ENCODE measurements at places on chromosomes 16 and 17.

GRCh38 chr17:8150194-8151119, 1.7 kb downstream of the PER1 start:
- DNase-seq: no peak

GRCh38 chr17:82615084-82616020, 32.9 kb downstream of the WDR45B start:
- DNase-seq: no peak

GRCh38 chr16:74759564-74759963, 15.1 kb downstream of the FA2H start:
- DNase-seq: no peak

DNA sequence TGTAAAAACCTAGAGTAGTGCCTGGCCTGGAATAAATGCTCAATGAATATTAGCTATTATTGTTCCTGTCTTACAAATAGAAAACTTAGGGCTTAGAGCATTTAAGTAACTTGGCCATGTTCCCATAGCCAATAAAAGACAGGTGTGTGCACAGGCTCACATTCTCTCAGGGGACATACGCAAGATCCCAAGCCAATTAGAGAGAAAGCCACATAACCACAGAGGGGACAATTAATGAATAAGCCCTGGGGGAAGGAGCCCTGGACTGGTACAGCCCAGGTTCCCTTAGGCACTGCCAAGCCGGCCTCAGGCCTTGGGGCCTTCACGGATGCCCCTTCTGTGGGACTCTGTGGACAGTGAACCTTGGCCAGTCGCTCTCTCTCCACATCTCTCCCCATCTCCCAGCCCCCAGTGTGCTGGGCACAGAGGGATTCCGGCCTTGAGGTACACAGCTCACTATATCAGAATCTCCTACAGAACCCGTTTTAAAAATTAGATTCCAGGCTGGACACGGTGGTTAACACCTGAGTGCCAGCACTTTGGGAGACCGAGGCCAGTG, 27.3 kb upstream of the ABCC12 start:
- DNase-seq: peak; percentile 82

DNA sequence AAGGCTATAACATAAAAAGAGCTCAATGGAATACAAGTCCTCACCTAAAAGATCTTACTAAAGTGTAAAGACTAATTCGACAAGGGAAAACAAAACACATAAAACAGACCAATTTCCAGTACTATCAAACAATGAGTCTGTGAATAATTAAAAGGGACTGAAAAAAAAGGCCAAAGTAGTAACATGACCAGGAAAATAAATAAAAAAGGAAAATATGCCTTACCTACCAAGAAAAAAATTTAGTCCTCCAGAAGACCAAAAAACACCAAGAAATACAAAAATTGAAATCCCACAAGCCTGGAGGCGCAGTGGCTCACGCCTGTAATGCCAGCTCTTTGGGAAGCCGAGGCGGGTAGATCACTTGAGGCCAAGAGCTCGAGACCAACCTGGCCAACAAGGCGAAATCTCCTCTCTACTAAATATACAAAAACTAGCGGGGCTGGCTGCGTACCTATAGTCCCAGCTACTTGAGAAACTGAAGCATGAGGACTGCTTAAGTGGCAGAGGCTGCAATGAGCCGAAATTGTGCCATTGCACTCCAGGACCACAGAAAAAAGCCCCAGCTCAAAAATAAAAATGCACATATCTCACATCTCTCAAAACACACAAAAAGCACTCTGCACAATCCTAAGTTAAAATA, 60.8 kb downstream of the TEX14 start:
- DNase-seq: no peak

- DNase-seq: no peak
Observed at GRCh38 chr17:80352991-80353665, 61.8 kb upstream of the ENDOV start.

GRCh38 chr17:75892556-75893224, 4.1 kb downstream of the TRIM65 start:
- DNase-seq: no peak

GRCh38 chr16:2514333-2515179, 804 bp downstream of the ATP6V0C start:
- no peak for DNase-seq

GRCh38 chr17:59154292-59154720, 680 bp downstream of the SKA2 start:
- peak; percentile 8 for DNase-seq

DNA sequence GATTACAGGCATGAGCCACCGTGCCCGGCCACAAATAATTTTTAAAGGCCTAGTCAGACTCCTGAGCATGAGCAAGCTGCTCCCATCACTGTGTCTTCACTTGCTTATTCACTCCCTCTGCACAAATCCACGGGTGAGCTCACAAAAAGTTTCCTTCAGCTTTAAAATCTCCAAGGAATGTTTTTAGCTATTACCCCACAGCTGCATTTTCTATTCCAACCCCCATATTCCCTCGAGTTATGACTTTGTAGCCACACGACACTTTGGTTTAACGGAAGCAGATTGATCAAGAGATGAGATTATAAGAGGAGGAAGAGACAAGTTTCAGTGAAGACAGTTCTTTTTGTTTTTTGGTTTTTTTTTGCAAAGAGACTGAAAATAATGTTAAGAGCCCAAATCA, 49.1 kb upstream of the SLC25A19 start:
- no peak for DNase-seq

DNA sequence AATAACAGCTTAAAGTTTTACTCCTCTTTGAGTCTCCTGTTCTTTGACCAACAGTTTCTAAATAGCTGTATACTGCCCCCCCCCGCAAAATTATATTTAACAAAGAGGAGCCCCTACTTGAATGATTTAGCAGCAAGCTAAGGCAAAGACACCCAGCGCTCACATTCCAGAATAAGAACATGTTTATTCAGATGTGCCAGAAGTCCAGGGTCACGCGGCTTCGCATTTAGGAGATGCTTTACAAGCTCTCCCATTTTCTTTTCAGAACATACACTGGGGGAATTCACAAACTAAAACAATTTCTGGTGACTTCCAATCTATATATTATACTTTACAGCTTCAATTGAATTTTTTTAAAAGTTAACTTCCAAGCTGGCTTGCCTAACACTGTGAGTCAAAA, 5.3 kb downstream of the PLD6 start:
- DNase-seq: no peak

GRCh38 chr16:78436846-78437245, 337.4 kb downstream of the WWOX start:
- DNase-seq: peak; percentile 37

GRCh38 chr17:58403311-58403710, 14.0 kb downstream of the RNF43 start:
- DNase-seq: peak; percentile 38

- DNase-seq: no peak
Observed at GRCh38 chr17:61294777-61295176, 104.9 kb upstream of the TBX2 start.

GRCh38 chr16:73214825-73215677, 167.1 kb upstream of the ZFHX3 start:
- DNase-seq: no peak

DNA sequence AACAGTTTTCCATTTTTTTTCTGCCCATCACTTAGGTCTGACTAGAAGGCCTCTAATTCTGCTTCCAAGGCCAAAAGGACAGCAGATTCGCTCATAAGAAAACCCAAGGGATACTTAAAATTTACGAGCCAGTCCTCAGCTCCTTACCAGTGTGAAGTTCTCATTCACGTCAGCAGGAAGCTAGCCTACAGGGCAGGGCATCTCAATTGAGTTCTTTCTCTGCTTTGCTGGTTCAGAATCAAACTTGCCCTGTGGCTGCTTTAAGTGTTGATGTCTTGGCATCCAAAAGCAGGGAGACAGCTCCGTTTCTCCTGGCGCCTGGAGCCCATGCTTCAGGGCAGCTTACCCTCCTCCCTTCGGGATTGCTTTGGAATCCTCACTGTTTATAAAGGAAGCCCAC, 136.0 kb downstream of the ANKFN1 start:
- no peak for DNase-seq

DNA sequence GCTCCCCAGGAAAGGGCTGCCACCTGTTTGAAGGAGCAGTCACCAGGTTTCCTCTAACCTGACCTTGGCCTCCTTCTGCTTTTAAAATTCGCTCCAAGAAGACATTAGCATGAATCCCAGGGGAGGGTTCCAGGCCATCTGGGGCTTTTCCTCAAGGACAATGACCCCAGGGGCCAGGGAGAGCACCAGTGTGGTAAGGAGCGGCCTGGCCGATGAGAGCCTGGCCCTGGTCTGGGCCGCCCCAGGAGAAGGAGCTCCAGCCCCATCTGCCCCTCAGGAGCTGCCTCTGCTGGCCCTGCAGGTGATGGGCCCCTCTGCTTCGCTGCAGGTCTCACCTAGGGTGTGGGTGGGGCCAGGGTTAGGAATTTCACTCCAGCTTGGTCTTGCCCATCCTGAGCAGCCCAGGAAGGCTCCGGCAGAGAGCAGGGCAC, 209.2 kb upstream of the TNRC6C start:
- no peak for DNase-seq

GRCh38 chr16:48608871-48609651, 919 bp downstream of the N4BP1 start:
- DNase-seq: no peak

DNA sequence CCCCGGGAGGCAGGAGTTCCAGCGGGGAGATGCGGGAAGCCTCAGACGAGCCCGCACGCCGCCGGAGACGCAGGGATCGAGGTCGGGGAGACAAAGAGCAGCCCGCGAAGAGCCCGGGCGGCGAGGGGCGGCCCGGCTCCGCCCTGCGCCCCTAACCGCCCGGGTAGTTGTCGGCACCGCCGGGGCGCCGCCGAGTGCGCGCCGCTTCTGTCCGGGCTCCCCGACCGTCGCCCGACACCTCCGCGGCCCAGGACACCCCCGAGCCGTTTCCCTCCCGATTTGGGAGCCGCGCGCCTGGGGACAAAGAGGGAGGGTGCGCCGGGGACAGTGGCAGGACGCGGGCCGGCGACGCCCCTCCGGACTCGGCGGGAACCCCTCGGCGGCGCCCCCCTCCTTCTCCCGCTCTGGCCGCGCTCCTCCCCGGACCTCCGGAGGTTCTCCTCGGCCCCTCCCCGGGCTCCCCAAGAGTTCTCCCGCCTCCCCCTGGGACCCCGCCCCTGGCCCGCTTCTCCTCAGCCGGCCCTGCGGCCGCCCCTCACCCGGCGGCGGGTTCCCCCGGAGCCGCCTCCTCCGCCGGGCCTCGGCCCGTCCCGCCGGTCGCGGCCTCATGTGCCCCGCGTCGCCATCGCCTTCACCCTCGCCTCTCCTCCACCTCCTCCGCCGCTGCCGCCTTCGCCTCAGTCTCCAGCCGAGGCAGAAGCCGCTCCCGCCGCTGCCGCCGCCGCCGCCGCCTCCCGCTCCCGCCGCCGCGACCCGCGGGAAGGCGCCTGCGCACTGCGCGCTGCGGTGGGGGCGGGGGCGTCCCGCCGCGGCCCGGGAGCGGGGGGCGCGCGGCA, at the start of gene GJC1:
Gene GJC1, minus strand, starts transcription at position 765 of the 836 bp plus-strand sequence. CDS start 24,470 bp downstream, outside the sequence.
- no peak for DNase-seq

GRCh38 chr17:49638818-49639217, 39.1 kb downstream of the SPOP start:
- DNase-seq: no peak

DNA sequence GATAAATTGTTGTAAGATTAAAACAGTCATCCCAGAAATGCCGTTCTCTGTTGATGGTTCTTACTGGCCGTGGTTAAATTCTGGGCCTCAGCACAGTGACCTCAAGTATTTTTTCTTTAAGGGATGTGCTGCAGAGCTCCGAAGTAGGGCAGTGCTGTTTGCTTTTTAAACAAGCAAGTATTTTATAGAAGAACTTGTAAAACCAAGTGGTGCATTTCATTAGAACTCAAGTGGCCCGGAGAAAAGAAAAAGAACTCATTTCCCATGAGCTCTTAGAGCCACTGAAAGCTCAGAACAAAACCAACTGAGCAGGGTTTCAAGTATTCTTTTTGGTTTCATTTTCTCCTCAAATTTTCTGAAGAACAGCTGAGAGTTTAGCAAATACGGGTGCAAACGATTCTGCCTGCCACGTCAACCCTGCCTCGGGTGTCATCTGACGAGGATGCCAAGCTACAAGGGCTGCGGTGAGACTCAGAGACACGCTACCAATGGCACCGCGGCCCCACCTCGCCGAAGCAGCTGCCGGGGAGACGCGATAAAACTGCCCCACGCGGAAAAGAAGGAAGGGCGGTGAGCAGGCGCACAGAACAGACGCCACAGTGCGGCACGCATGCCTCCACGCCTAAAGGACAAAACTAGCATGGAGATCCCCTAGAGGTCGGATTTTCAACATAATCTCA, 6.3 kb downstream of the LMF1 start:
- peak; percentile 96 for DNase-seq

DNA sequence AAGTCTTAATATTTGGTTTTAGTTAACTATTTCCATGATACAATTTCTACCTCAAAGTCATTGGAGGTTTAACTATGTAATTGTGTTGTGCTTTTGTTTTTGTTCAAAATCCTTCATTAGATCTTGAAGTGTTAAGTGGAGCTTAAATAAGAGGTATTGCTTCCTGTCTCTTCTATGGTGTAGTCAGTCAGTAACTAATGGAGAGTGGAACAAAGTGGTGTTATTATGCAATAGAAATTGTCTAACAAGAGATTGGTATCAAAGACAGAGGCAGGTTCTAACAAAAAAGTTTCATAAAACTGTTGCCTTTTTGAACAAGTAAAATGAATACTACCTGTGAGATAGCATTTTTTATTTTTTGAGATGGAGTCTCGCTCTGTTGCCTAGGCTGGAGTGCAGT, 45.2 kb downstream of the GRB7 start:
- DNase-seq: peak; percentile 36

GRCh38 chr16:51524555-51525373, 373.7 kb upstream of the SALL1 start:
- DNase-seq: no peak

DNA sequence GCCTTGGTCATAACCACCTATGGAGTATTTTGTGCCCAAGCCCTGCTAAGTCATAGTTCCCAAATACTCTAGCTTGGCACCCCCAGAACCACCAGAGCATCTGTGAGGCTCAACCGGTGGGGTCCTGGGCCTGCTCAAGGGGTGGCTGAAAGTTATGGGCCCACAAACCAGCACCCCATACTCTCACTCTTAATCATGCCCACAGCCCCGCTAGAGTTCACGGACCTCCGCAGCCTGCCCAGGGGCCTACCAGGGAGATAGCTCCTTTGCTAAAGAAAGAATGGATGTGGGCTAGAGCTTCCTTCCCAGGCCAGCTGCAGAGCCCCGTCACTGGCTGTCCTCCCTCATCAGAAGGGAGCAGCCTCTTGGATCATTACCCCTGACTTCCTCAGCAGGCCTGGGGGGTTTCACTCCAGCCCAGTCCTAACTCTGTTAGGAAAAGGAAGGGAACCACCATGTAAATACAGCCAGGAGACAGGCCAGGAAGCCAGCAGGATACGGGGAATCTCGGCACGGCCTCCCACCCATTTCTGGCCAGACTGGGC, 1.4 kb downstream of the GIT1 start:
- DNase-seq: no peak

DNA sequence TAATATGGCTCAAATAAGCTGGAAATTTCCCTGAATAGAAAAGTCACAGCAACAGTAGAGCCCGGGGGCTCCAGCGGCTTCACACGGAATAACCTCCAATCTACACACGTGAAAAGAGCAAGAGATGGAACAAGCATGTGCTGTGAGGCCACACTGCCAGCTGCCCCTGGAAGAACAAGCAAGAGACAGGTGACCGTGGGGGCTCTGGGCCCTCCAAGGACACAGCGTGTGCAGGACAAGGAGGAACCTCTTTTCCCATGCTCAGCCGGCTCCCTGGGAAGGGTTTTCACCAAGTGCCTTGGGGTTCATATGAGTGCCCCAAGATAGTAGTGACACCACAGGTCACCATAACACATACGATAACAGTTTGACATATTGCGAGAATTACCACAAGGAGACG, 110.2 kb upstream of the ZNF750 start:
- no peak for DNase-seq
